ENCODE measurements at places on chromosomes 7 and 10. TPM values are rescaled to one million over a fixed set of nuclear protein-coding genes. Genes with fewer than 3 reads are reported as not detected.

CREB3L2 gene
- 45.2 TPM for polyA plus RNA-seq

TM9SF3 gene
- polyA plus RNA-seq, result 156 TPM

HKDC1 gene
- polyA plus RNA-seq, result 1.9 TPM

LAMB1 gene
- 463 TPM for polyA plus RNA-seq

NYAP1 gene
- 3.0 TPM for polyA plus RNA-seq

OPN4 gene
- polyA plus RNA-seq, result not detected

NEURL1 gene
- polyA plus RNA-seq, result 1.0 TPM

C10orf143 gene
- 4.1 TPM for polyA plus RNA-seq

NPTX2 gene
- 0.81 TPM for polyA plus RNA-seq

GTF2I gene
- 281 TPM for polyA plus RNA-seq

NME8 gene
- not detected for polyA plus RNA-seq

SFXN3 gene
- polyA plus RNA-seq, result 22.7 TPM

ITPRIP gene
- 17.8 TPM for polyA plus RNA-seq

SPDYE11 gene
- 0.56 TPM for polyA plus RNA-seq

CALHM1 gene
- polyA plus RNA-seq, result 0.12 TPM

PNLIPRP2 gene
- polyA plus RNA-seq, result not detected

KLLN gene
- 1.0 TPM for polyA plus RNA-seq

TDRD1 gene
- polyA plus RNA-seq, result 0.18 TPM

PON1 gene
- polyA plus RNA-seq, result 0.45 TPM

AGBL3 gene
- polyA plus RNA-seq, result 16.9 TPM

HOXA2 gene
- polyA plus RNA-seq, result 18.1 TPM

GALNT17 gene
- polyA plus RNA-seq, result 22.2 TPM

Data from right lung (tissue), 10 donors.